ENCODE measurements at places on chromosomes 12 and 14.

DNA sequence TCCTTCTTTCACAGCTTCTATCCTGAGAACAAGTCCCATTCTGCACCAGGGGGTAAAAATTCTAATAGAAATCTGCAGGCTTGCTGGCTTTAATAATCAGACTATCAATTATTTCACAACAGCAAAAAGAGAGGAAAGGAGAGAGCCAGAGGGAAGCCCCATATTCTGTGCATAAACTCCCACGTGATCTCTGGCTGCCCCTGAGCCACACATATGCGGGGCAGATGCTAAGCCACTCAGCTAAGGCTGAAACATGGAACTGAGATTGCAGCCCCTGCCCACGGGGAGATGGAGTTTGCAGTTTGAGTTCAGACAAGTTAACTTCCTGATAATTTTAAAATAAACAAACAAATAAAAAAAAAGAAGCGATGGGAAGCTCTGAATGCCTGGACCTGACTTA is 254.4 kb upstream of the CCDC196 start:
- no peak for DNase-seq

GRCh38 chr12:30582943-30583342 is 112.7 kb downstream of the IPO8 start:
- no peak for DNase-seq

GRCh38 chr12:67647181-67647798 is 1.3 kb upstream of the DYRK2 start:
- DNase-seq = no peak

DNA sequence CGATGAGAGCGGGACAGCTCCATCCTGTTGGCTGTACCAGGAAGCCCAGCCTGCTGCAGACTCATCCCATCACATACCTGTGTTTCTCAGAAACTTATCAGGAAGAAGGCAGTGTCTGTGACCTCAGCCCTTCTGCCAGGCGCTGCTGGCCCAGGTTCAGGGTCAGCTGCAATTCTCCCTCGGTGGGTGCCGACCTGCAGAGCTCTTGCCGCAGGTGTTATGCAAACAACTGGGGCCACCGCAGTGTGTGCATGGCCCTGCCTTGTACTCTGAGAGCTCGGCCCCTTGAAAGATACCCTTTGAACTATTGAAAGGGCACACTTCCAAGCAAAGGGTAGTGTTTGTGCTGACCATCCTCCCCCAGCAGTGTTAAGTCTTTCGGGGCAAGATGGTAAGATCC is 322.2 kb upstream of the DIO3 start:
- no peak for DNase-seq

DNA sequence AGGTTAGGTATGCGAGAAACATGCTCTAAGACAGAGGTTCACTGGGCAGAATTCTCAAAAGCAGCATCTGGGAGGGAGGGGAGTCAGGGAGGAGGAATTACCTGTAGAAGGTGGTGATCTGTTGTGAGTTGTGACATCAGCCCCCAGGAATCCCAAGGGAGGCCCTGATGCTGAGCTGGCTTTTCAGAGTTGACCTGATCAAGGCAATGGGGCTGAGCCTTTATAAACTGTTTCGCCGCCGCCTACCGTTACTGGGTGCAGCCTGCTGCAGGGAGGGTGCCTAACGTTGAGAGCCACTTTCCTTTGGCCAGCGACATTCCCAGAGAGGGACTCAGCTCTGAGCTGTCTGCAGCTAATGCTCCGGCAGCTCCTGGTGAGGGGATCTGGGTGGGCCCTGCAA is 257.9 kb upstream of the TMEM132C start:
- DNase-seq = no peak

DNA sequence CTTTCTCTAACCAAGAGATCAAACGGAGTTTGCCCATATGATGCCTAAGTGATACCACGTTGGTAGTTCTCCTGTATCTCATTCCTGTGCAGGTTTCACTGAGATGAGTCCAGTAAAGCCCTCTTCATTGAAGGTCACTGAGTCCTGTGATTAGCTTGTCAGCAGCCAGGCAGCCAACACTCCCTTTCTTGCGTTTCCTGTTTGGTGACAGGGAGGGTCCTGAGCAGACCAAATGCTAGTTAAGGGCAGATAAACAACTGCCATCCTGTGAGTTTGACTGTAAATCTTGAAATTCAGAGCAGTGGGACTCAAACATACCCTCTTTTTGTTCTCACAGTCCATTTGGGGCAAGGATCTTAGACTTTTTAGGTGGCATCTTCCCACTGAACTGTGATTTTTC is 39.4 kb downstream of the ZNF641 start:
- no peak for DNase-seq

DNA sequence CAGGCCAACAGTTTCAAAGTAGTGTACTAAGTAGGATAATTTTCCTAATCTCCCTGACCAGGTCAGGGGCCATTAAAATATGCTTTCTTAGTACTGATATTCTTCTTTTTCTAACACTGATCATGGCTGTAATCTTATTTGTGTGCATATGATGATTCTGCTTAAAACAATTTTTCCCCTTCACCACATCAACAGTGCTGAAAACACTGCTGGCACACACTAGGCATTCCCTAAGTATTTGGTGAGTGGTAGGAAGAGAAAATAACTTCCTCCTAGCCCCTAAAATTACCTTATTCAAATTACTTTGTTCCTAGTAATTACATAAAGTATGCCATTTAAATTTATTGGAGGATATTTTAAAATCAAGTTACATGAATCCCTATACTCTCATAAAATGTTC is 49.9 kb upstream of the BBS10 start:
- no peak for DNase-seq

DNA sequence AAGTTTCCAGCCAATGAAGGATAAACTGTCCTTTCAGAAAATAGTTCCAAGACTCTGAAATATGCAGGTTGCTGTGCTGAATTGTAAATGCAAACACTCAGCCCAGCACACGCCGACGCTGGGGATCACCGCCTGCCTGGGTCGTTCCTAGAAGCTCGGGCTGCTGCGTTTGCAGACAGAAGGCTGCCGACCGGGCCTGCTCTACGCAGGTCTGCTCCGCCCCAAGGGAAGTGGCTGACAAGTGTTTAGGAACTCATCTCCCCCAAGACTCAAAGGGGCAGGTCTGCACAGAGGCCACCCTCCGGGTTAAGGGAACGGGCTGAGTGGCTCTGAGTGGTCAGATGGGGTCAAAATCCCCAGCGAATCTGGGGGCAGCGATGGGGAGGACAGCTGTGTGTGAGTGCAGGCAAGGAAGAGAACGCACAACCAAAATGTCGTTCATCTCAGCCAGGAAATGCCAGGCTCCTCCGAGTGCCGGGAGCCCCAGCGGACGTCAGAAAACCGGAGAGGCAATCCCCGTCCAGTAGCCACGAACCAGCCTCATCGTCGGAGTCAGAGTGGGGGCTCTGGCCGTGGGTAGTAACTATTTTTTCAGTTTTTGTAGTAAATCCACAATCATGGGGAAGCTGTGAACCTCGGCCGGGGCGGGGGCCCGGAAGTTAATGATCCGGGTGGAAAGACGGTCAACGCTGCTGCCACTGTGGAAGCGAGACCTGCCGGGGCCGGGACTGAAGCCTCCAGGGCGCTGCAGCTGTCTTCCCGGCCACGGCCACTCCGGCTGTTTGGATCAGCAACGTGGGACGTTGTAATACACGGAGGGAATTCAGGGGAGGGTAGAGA is 6.0 kb downstream of the GALNT9 start:
- peak; percentile 5 for DNase-seq

GRCh38 chr14:99839696-99840095 is 46.5 kb downstream of the EML1 start:
- DNase-seq = no peak

DNA sequence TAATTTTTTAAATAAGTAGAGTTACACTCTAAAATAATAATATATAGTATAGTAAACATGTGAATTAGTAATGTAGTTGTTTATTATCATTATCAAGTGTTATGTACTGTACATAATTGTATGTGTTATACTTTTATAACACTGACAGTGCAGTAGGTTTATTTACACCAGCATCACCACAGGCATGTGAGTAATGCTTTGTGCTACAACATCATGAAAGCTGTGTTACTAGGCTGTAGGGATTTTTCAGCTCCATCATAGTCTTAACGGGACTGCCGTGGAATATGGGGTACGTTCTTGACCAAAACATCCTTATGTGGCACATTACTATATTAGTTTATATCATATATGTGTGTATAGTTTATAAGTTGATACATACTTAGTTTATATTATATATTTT is 8.6 kb downstream of the FNTB start:
- no peak for DNase-seq

GRCh38 chr12:84607170-84607819 is 305.3 kb downstream of the SLC6A15 start:
- no peak for DNase-seq

DNA sequence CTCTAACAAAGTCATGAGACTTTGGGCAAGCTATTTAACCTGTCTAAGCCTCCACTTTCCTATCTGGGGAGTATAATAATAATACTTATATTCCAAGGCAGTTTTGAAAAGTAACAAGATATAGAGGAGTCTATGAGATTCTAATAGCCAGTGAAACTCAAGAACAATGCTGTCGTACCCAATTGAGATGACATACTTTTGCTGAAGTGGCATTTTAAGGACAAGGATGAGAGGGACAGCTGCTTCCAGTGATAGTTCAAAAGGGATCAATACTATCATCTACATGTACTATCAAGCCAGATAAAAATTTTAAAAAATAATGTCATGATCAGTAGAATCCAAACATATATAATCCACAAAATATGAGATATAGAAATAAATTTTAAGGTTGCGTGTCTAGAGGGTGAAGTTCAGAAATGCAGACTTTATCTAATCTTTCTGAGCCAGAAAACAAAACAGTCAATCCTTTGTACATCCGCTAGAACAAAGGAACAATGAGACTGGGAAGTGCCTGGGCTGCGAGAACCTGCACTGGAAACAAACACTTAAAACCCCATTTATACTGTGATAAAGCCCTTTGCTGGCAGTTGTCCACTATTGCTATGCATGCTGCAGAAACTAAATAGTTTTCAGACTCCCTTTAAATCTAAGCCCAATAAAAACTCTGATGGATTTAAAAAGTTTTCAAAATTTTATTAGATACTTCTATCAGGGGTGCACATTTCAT is 38.6 kb downstream of the PTPRB start:
- DNase-seq = no peak

GRCh38 chr14:74593241-74593953 is 18.6 kb downstream of the LTBP2 start:
- DNase-seq = no peak

- DNase-seq = no peak
Observed at GRCh38 chr12:26428420-26428819, 233.0 kb downstream of the SSPN start.

GRCh38 chr12:4301932-4302501 is 19.0 kb upstream of the TIGAR start:
- no peak for DNase-seq

DNA sequence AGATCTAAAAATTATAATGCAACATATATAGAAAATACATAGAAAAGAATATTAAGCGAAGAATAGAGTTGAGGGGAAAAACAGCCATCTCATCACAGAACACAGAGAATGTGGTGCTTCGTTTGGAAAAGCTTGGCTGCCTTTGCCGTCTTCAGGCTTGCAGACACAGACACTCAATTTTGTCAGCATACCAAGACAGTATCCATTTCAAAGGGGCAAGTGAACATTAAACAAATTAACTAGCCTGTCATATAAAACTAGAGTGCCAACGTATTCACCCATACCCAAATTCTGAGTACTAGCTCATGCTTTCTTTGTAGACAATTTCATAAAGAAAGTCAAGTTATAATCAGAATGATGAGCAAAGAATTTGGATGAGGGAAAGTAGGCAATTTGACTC is 40.5 kb downstream of the DMAC2L start:
- DNase-seq = no peak

DNA sequence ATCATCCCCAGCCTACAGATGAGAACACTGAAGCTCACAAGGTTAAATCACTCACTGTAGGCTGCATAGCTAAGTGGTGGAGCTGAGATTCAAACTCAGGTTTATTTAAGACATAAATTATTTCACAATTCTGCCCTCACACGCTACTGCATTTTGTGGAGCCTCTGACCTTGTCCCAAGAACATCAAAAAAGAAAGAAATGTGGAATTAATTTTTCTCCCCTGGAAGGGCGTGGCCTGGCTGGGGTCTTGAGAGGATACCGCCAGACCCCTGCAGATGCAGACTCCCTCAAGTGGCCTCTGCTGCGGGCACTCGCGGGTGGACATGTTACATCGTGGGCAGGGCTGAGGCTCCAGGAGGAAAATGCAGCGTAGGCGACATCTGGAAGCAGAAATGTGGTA is 40.6 kb downstream of the LTBP2 start:
- DNase-seq = no peak

- no peak for DNase-seq
Observed at GRCh38 chr14:105283028-105283427, 17.8 kb downstream of the BRF1 start.

- DNase-seq = no peak
Observed at GRCh38 chr12:12779007-12779406, 6.5 kb upstream of the APOLD1 start.

- no peak for DNase-seq
Observed at GRCh38 chr14:61516118-61516743, 179.1 kb upstream of the HIF1A start.

DNA sequence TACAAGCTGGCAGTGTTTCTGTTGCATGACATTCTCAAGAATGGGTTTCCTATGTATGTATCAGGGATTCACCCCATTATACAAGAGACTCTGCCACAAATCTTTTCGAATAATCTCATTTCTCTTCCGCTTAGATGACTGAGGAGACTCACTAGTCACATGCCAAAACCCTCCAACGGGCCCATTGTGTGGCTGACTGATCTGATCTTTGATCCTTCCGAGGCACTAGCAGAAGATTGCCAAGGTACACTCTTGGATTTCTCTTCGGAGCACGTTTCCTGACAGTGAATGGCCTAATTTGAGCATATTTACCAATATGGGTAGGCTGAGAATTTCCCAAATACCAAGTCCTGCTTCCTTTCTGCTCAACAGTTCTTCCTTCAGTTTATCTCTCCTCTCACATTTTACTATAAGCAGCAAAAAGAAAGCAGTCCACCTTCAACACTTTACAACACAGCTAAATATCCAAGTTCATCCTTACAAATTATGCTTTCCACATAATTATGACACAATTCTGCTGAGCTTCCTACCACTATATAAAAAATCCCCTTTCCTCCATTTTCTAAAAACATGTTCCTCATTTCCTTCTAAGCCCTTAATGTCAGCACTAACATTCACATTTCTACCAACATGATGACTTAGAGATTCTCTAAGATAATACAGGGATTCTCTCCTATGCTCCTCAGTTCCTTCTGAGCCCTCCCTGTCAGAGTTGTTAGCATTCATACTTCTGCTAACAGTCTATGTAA is 11.0 kb downstream of the PRPH start:
- DNase-seq = no peak

- no peak for DNase-seq
Observed at GRCh38 chr12:101794574-101794973, 36.2 kb downstream of the GNPTAB start.

- DNase-seq = no peak
Observed at GRCh38 chr14:100341301-100342031, 18.3 kb downstream of the SLC25A47 start.

- no peak for DNase-seq
Observed at GRCh38 chr12:31999692-32000091, 40.5 kb downstream of the RESF1 start.

GRCh38 chr14:35297706-35298105 is 5.5 kb downstream of the PSMA6 start:
- no peak for DNase-seq

Measured in T-helper 1 cell (primary cell).